ENCODE measurements at places on chromosomes 5 and 9.

GRCh38 chr9:121246821-121247561, 21.0 kb upstream of the GSN start:
- no peak for DNase-seq

DNA sequence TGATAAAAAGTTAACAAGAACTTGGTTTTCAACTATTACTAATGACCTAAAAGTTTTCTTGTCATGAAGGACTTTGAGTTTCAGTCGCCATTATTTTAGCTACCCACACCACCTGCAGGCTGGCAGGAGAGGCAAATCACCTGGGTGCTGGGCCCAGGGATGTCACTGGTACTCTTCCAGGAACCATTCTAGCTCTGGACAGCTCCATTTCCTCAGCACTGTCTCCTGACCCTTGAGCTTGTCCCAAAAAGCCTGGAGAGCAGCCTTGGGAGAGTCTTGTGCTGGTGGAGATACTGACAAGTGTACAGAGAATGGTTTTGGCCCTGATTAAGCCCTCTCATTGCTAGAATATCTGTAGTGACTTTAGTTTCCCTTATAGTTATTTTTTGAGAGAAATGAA, 1924.1 kb upstream of the WWC1 start:
- no peak for DNase-seq

GRCh38 chr5:100423330-100423729, 111.8 kb upstream of the FAM174A start:
- DNase-seq = no peak

DNA sequence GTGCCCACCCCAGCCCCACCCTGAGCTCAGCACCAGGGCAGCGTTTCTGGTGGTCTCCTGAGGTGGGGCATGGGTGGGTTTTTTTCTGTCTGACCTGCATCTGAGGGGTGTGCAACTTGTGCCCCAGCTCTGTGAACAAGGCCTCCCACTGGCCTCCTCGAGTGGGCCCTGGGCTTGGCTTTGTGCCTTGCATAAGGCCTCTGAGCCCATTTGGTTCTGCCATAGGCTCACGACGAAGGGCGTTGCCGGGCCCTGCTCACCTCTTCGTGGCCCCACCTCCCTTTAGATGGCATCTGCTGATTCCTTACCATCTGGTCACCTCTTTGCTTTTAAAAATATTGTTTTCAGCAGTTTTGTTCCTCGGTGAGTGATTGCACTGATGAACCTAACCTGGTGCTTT, 127.1 kb upstream of the COL5A1 start:
- no peak for DNase-seq

GRCh38 chr9:15155826-15156225, 151.2 kb downstream of the TTC39B start:
- no peak for DNase-seq

GRCh38 chr9:83312537-83312936, 225.7 kb downstream of the FRMD3 start:
- DNase-seq = no peak

DNA sequence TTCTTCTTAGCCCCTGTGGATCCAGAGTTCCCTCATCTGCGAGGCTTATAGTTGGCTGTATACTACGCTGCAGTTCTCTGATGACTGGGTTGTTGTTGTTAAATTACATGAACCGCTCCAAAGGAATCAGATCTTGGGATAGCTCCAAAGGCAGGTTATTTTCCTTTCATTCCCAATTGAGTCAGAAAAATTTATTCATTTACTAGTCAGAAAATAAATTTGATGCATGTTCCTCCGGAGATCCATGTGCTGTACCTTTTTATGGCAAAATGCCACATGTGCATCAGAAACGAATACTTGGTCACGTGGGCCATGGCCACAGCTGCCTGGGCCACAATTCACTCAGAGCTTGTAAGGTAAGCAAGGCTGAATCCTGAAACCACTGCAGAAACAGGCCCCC, 304.0 kb downstream of the NR2F1-AS1 start:
- DNase-seq = no peak

DNA sequence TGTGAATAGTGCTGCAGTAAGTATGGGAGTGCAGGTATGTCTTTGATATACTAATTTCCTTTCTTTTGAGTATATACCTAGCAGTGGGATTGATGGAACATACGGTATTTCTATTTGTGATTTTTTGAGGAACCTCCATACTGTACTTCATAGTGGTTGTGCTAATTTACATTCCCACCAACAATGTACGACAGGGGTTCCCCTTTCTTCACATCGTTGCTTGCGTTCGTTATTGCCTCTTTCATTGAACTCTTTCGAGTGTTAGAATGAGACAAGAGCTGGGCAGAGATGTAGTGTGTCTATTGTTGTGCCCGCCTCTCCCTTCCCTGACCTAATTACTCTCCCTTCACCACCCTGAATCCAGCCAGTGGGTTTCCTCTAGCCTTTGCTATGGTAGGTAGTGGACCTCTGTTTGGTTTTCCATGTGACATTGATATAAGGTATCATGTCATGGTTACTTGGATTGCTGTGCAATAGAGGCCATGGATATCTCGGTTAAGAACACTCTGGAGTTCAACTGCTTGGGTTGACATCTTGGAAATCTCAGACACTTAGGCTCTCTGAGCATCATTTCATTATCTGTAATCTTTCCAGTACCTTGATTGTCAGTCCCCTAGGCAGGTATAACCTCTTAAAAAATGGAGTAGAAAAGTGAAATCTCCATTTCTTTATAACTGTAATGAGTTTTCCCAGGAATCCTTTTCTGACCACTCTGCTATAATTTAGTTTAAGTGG, 19.5 kb downstream of the AOPEP start:
- DNase-seq = no peak

- no peak for DNase-seq
Observed at GRCh38 chr5:92969781-92970237, 611.2 kb downstream of the NR2F1-AS1 start.

DNA sequence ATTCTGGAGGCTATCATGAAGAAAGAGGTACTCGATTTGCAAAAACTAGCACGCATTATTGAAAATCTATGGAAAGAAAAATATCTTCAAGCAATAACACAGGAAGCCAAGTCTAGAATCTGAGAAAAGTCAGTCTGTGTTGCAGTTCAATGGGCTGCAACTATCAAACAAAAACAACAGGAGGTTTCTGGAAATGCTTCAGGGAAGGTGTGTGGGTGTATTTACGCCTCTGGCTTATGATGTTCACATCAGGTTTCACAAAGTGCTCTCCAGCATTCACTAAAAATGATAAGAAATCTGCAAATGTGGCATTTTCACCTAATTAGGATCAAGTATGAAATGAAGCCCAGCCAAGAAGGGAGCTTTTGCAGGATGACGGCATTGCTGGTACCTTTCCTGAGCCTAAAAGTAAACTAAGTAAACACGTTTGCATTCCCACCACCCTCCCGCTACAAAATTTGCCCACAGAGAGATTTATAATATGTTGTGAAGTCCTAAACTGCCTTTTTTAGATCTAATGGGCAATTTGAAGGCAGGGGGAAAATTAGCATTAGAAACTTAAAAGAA, 146.4 kb downstream of the GABRB2 start:
- DNase-seq = no peak

- DNase-seq = no peak
Observed at GRCh38 chr9:93161786-93162562, 22.0 kb upstream of the WNK2 start.

DNA sequence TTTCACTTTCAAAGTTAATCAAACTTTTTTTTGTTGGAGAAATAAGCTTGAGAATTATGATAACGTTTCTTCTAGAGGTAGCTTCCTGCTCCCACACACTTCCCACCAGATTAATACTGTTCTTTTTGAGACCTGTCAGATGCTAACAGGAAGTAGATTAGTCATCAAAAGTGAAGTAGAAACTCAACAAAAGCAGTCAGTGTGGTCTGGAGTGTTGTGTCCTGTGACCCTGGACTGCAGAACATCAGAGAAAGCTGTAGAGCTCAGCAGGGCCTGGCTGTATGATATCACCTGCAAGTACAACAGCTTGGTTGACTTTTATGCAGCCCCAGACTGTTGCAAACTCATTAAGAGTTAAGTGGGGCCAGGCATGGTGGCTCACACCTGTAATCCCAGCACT, 495.7 kb upstream of the CYLC2 start:
- DNase-seq = no peak

GRCh38 chr9:129756191-129756590, 3.3 kb upstream of the PTGES start:
- no peak for DNase-seq

GRCh38 chr9:37992924-37993349, 76.1 kb downstream of the SHB start:
- no peak for DNase-seq

- DNase-seq = no peak
Observed at GRCh38 chr9:101443364-101443771, 7.8 kb upstream of the ALDOB start.

- no peak for DNase-seq
Observed at GRCh38 chr5:14428302-14429081, 153.1 kb upstream of the OTULINL start.

DNA sequence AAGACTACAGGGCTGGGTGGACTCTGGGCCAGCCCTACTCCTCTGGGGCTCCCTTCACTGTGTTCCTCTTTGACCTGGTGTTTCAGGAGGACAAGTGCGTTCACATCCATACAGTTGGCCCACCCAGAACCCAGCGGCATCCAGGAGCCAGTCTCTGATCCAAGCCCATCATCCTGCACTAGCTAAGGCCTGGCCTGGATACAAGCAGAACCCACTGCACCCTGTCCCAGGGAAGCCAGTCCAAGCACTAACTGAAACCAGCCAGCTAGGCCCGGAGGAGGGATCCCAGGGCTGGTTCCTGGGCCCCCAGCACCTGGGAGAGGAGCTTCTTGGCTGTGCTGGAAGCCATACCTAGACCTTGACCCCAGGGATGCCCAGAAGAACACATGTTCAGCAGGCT, 4.1 kb upstream of the GBGT1 start:
- DNase-seq = no peak

GRCh38 chr5:102863058-102863457, 108.0 kb downstream of the PAM start:
- no peak for DNase-seq

- no peak for DNase-seq
Observed at GRCh38 chr9:105676351-105676923, 14.2 kb downstream of the TAL2 start.
